ENCODE measurements at places on chromosomes 5 and 9.

DNA sequence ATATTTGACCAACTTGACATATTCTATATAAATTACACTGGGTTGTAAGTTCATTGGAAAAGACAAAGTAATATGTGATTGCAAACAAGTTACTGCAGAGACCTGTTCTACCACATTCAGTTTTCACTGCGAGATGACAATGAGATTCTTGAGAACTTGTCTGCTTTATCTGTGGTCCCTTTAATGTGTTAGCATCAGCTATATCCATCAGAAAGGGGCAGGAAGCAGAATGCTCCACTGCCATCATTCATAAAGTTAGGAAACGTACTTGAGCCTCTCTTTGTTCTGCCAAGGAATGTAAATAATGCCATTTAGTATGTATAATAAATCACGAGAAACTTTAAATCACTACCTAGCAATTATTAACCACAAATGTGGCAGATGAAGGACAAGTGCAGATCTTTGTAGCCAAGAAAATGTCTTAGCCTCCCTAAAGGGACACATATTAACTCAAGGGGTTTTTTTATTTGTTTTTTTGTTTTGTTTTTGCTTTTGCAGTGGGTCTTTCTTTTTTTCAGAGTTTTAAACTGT lies 59.4 kb downstream of the GIN1 start:
- DNase-seq: no peak

DNA sequence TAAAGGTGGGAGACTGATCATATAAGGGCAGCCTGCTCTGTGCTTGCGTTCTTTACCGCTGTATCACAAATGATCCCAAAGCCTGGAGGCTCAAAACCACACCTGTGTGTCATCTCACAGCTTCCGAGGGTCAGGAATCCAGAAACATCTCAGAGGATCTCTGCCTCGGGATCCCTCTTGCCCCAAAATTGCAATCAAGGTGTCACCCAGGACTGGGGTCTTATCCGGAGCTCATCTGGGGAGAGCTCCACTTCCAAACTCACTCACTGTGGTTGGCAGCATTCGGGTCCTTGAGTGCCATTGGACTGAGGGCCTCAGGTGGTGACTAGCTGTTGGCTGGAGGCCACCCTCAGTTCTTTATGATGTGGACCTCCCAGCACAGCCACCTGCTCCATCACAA lies 26.7 kb upstream of the FCN2 start:
- no peak for DNase-seq

- peak; percentile 14 for DNase-seq
Measured at GRCh38 chr9:36691671-36692070, 119.0 kb downstream of the MELK start.

DNA sequence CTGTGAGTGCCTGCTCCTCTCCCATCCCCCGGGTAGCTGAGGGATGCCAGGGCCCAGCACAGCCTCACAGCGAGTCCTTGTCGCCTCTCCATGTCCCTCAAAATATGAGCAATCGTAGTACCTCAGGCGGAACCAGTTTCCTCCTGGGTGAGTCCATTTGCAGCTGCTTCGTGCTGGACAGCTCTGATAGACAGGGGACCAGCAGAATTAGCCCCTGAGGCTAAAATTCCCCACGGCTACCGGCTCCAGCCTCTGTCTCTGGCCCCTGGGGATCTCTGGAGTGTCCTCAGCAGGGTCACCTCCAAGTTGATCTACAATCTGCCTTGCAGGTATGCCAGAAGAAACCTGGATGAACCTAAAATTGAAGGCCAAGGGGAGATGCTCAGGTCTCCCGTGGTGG lies 115.8 kb upstream of the FBXL7 start:
- DNase-seq: no peak

- DNase-seq: no peak
Measured at GRCh38 chr9:73548201-73548600, 396.5 kb downstream of the ANXA1 start.

DNA sequence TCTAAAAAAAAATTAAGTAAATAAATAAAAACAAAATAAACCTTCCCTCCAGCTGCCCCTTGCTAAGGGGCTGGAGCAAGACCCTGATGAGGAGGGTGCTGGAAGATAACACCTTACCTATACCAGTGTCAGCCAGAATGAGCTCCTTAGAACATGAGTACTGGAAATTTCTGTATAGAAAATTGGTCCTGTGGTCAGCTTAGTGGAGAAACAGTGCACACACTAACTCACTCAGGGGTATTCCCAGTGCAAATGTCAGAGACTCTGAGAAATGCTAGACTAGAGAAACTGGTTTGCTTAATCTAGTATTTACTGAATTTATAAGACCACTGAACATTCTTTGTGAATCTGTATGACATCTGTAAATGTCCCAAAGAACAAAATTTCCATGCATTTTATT lies 62.1 kb upstream of the CTXN3 start:
- no peak for DNase-seq

- no peak for DNase-seq
Measured at GRCh38 chr9:95796029-95796428, 79.5 kb upstream of the ERCC6L2 start.

DNA sequence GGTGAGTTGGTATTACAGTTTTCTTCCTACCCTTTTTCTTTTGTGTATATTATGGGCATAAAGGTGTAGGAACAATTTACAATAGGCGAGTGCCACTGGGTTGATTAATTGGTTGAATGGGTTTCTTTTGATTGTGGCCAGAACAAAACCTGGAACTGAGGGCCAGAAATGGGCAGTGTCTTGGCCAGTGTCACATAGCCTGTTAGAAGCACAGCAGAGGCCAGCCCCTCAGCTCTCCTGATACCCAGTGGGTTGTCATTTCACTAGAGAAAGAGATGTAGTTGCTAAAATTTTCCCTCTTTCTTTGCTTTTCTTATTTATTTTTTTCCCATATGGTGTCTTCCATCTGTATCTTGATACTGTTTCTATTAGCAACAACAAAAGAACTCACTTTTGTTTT lies 38.8 kb upstream of the SEMA6A start:
- DNase-seq: no peak
